ENCODE measurements at places on chromosomes 5 and 9.

- no peak for DNase-seq
These were observed 627.7 kb downstream of the CCDC171 start for GRCh38 chr9:16180546-16180945.

DNA sequence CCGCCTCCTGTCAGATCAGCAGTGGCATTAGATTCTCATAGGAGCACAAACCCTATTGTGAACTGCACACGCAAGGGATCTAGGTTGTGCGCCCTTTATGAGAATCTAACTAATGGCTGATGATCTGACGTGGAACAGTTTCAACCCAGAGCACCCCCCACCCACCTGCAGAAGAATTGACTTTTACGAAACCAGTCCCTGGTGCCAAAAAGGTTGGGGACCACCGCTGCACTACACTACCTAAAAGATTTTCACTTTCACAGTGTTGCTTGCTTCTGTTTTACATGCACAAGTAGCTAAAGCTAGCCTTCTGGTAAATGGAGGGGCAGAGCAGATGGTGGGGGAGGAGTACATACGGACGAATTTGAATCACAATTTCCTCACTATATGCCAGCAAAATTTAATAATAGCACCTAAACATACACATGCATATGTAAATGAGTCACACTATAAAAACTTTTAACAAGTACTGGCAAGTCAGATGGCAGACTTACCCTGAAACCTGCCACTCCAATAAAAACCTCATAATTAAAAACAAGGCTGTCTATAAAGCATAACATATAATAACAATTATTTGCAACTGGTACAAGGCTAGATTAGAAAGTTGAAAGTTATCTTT is 24.0 kb upstream of the CDKN2B start:
- no peak for DNase-seq

DNA sequence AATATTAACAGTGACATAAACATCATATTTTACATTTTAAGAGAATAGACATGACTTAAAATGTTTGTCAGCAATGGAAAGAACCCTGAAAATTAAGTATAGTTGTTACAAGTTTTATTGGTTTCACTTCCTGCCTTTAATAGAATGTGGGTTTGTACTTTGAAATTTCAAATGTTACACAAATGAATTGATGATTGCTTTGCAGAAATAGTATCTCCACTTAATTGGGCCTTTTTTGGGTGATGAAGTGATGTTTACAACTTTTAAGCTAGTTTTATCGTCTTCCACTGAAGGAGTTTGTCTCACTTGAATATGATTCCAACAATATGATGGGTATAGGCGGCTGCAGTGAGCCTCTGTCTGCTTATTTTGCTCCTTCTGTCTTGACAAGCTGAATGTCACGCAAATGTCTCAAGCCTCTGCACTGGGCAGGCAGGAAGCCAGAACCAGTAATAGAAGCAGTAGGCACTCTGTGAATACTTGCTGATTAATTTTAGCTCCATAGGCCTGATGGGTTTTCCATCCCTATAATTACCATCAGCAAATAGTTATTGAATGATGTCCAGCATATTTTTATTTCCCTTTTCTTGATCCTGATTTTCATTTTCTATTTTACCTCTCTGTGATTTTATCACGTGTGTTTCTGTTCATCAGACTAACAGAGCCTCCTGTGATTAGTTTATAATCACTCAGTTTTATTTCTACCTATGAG is 10.6 kb upstream of the NR3C1 start:
- no peak for DNase-seq

DNA sequence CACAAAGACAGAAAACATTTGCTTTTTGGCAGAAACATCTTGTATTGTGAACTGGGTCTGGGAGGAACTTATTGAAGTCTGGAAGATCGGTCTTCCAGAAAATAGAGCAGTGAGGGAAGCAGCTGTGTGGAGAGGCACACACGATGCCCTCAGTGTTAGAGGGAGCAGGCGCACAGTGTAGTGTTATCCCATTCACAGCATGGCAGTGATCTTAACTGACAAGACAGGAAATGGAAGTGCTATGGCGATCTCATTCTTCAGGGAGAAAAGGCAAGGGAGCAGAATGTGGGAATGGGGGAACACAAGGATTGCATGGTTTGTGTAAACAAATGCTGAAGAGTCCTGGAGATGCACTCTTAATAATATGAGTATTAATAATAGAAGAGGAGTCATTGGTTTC is 161.0 kb downstream of the PBX3 start:
- no peak for DNase-seq

DNA sequence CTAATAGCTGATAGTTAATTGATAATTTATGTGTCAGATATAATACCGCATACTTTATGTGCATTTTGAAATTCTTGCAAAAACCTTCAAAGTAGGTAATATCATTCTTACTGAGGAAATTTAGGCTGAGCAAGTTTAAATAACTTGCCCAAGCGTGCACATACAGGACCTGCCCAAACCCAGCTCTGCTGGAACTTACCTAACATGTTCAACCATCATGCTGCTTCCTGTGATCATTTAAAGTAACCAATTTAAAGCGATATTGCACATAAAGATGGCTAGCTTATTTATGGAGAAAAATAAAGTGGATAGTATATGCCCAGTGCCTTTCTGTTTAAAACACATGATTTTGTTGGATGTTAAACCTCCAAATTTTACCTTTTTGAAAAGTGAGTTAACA is 4.3 kb downstream of the FAM174A start:
- DNase-seq = no peak

- DNase-seq = peak; percentile 45
These were observed 85.7 kb upstream of the MELK start for GRCh38 chr9:36486933-36487481.

DNA sequence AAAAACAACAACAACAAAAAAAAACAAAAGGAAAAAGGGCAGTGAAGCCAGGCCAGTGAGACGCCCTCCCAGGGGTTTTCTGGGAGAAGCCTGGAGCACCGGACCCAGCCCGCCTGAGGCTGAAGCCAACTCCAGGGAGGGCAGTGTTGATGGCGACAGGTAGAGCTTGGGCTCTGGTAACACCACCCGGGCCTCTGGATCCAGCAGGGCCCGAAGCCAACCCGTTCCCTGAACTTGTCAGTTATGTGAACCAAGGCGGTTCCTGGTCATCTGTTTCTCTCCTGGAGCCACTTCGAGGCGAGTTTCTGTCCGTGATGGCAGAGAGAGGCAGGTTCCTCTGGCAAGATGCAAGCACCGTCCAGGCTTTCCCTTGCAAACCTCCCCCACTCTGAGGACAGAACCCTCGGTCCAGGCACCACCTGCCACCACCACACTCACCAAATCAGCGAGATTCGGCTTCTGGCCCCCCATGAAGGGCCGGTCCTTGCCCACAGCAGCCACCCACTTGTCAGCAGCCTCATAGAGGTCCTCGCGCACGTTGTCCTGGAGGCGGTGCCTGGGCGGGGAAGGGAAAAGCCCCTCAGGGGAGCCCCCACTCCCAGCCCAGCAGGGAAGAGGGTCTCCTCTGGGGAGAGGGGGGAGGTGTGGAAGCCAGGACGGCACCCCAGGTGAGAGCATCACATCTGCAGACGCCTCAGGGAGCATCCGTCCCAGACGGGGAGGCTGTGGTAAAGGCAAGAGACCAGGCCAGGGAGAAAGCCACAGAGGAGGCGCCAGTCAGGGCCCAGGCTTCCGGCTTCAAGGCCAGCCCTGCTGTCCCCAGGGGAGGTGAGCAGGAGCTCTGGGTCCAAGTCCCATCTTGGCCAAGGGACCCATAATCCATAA is 5.4 kb downstream of the PTGES2 start:
- no peak for DNase-seq

DNA sequence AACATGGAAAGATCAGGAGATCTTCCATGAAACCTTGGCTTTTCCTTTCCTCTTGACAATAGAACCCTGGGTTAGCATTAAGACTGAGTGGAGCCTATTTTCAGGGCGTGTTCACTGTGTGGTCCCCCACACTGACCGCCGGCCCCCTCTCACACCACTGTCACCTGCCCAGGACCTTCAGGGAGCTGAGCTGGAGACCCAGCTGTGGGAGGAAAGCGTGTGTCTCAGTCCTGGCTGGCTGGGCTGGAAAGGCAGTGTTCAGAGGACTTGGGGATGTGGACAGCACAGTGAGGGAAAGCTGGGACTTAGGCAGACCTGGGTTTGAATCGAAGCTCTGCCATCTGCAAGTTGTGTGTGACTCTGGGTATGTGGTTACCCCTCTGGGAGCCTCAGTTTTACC is 268.1 kb downstream of the NSG2 start:
- DNase-seq = no peak

- DNase-seq = no peak
These were observed 48.8 kb upstream of the EGFL7 start for GRCh38 chr9:136613824-136614371.
